ENCODE measurements at places on chromosomes 6 and 20. TPM values are rescaled to one million over a fixed set of nuclear protein-coding genes. Genes with fewer than 3 reads are reported as not detected.

Gene DTNBP1
- total RNA-seq, result 5.2 TPM

Gene SH3BGRL2
- 26.4 TPM for total RNA-seq

DNA sequence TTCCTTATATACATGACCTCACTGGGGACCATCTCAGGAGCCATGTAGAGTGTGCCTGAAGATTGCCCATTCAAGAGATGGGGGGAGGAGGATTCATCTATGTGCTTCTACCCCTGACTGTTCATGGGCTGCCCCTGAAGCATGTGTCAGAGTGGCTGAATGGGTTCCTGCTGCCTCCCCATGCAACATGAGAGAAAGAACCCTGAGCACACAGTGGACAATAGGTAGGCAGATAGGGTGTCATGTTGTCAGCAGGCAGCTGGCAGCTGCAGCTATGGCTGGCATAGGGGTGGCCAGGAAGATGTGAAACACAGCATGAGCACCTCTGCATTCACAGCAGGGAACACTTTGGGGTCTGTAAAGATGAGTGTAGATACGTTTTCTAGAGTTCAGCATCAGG, 208.4 kb upstream of the CNR1 start:
- DNase-seq, result no peak

DNA sequence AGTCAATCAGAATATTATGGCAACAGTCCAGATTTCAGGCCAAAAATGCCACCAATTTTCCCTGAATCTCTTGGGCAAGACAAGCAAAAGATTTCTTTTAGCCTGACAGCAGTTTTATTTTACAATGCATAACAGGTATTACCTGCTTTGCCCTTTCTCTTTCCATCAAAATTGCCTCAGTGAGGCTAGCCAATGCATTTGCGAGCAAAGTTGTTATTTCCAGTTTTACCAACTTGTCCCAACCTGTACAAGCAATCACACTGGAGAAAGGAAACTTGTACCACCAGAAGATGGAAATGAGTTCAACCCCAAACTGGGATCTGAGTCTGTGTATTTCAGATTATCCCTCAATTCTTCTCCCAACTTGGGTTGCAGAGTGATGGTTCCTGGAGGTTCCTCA, 279.9 kb upstream of the CDYL start:
- DNase-seq, result no peak

DNA sequence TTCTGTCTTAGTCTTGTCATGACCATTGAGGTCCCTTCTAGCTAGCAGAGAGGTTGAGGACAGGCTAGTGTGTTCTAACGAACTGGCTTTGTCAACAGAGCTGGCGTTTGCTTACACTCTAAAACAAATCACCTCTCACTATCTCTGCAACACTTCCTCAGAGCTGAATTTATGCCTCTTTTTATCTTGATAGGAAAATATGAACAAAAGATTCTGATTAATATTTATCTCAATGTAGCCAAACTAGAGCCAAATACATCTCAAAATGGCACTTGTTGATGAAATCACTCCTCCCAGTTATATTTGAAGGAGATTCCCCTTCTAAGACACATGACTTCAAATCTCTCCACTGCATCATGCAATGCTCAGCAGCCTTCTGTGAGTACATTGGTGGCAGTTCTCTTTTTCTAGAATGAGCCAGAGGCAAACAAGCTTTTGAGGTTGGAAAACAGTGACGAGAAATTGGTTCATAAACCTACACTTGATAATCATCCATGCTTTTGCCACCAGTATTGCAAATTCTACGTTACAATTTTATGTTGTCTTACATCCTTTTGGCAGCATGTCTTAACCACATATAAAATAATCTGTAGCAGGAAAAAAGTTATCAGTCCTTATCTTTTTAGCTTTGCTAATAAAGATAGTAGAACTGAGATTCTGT, 615.7 kb upstream of the CITED2 start:
- DNase-seq, result no peak

DNA sequence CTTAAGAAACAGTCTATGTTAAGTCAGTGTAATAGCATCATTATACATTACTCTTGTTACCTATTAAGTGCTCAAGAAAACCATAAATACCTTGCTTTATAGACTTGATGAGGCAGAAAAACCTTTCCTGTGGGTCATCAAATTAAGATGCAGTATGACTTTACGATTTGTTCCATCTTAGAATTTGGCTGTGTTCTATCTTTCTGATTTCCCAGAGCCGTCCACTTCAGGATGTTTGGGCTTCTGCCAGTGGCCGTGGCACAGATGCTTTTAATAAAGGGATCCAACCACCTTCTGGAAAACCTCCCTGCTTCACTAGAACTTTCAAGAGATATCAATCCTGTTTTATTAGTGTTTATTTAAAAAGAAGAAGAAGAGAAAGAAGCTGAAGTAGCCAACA, 71.2 kb downstream of the PDE7B start:
- no peak for DNase-seq

DNA sequence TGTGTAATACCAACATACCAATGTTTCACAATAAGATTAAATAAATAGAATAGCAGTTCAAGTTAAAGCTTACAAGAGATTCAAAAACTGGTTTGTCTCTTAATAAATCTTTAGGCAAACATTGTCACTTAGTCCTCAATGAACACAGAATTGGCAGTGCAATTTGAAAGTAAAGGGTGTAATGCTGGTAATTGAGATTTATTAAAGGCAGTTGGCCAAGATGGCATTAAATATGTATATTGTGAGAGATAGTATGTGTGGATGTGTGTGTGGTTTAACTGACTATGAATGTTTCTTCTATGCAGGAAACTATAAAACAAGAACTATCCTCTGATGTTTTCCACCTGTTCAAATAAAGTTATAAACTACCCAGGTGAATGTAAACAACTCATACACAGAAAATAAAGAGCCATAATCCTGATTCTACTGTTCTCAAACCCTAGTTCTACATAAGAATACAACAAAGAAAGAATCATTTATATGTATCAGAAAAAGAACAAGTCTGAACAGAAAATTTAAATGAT, 267.9 kb upstream of the PTCHD4 start:
- DNase-seq, result no peak

- DNase-seq, result no peak
These were observed 77.2 kb downstream of the PTPN1 start for GRCh38 chr20:50587291-50587961.

GRCh38 chr20:61372137-61373054, 120.3 kb downstream of the CDH4 start:
- DNase-seq, result no peak

Gene IL22RA2
- not detected for total RNA-seq

Gene RBL1
- 11.9 TPM for total RNA-seq

DNA sequence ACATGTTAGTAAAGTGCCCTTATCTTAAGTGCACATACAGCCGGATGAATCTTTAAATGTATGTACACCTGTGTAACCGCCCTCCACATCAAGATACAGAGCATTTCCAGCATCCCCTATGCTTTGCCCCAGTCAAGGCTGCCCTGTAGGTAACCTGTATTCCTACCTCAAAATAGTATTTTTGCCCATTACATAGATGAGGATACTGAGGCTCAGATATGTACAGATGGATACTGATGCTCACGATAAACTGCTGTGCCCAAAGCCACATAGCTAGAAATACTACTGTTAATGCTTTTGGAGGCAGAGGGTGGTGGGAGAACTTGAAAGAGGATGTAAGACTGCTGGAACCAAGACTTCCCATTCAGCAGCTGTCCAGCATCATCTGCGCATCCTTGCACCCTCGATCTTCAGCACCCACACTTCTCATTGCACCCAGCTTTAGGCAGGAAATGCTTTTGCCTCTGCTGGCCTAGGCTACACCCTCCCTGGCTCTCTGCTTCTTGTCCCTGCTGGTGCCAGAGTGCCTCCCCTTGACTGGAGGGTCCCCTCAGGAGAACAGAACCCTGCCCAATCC, 27.0 kb upstream of the ZFAND3 start:
- DNase-seq, result no peak

Gene PI16
- 3.1 TPM for total RNA-seq

DNA sequence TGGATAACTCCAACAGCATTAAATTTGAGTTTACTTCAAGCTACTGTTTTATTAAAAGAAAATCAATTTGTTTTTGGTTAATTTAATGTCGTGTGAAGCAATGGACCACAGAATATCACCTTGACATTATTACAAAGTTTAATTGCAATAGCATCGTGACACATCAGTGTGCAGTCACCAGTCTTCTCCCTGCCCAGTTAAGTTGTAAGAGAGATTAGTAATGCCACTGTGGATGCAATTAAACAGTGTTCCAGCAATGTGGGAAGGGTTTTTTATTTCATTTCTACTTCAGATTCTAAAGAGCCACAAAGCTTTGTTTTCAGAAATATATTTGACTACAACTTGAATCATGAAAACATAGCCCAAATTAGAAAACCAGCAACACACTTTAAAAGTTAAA, 128.7 kb downstream of the SYNE1 start:
- no peak for DNase-seq

Gene FAM83C
- total RNA-seq, result not detected

DNA sequence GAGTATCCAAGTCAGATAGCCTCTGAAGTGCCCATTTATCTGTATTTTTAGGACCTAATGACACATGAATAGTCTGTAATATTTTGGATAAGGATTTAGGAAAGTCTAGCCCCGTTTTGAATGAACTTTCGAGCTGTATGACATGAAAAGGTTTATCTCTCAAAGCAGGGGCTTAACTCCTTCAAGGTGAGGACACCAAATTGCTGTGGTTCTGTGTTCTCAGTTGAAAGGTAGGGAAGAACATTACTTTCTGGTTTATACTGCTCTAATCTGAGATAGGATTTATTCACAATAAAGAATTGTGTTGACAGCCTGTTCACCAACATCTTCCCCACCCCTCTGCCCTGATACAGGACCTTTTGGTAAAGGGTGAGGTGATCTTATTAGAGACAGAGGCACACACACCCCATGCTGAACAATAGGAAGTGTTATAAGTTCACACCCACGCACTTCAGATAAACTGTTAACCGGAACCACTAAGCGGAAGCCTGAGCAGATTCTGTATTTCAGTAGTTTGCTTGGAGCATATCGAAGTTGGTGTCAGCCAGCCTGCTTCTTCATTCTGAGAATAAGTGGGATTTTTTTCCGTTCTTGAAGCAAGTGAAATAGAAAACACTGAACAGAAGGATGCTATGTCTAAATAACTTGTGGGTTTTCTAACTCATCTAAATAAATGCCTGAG, 223.3 kb downstream of the TMEM242 start:
- peak; percentile 19 for DNase-seq

- DNase-seq, result no peak
These were observed 227.0 kb downstream of the PHF3 start for GRCh38 chr6:63862486-63863198.

DNA sequence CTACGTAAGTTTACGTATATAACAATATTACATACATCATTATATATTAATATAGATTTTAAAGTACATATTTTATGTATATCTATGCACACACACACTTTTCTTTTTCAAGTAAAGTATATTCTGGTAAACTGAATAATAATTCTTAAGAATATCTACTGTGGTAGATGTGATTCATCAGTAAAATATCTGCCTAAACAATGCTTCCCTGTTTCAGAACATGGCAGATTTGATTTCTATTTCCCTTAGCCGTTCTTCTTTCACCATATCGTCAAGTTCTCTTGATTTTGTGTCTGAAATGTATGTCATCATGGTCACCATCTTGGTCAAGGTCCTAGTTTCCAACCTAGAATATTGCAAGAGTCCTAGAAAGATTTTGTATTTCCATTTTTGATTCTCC, 195.6 kb downstream of the HDGFL1 start:
- DNase-seq, result no peak

DNA sequence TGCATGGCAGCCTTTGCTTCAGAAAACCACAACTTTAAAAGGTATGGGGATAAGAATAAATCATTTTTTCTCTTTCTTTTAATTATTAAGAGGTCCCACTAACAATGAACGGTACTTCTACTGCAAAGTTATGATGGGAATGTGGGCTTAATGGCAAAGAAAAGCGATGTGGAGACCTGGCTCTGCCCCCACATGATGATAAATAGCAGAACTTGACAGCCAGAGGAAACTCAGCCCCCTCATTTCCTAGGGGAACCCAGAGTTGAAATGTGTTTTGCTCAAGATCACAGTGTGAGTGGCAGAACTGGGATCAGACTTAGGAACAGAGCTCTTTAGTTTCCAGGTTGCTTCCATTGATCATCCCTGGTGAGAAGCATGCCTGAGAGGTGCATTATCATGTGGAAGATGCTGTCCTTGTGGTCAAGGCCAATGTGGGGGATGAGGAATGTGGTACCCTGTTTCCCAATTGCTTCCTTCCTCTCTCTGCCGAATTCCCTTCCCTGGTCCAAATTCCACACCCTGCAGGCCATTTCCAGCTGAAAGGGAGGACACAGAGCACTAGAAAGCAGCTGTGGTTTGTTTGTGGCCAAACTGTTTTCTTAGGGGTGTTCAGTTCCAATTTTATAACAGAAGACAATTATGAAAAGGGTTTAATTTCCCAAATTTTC, 66.0 kb downstream of the BACH2 start:
- no peak for DNase-seq

- DNase-seq, result no peak
These were observed 238.5 kb downstream of the TBX18 start for GRCh38 chr6:84525907-84526306.

GRCh38 chr6:137819740-137820139, 47.3 kb upstream of the TNFAIP3 start:
- DNase-seq, result no peak

DNA sequence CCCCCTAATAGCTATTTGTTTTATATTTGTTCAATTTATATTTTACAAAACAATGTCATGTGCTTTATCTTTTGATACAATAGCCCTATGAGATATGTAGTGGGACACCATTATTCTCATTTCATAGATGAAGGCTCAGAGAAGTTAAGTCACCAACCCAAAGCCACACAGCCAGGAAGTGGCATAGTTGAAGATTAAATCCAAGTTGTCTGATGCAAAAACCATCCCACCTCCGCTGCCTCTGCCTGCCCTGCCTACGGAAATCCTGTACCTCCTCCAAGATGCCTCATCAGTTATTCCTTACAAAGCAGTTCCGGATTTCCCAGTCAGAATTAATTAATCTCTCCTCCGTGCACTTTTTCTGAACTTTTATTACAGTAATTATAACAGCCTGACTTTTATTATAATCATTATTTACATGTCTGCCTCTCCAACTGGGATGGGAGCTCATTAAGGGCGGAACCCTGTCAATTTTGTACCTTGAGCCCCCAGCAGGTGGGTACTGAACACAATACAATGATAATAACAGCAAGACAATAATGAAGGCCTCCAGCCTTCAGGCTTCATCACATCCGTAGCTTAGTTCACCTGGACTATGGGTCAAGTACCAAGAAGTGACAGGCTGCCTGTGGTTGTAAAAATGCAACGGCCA, 54.7 kb downstream of the LRFN2 start:
- no peak for DNase-seq

GRCh38 chr20:23120936-23121750, 35.0 kb upstream of the CD93 start:
- no peak for DNase-seq

DNA sequence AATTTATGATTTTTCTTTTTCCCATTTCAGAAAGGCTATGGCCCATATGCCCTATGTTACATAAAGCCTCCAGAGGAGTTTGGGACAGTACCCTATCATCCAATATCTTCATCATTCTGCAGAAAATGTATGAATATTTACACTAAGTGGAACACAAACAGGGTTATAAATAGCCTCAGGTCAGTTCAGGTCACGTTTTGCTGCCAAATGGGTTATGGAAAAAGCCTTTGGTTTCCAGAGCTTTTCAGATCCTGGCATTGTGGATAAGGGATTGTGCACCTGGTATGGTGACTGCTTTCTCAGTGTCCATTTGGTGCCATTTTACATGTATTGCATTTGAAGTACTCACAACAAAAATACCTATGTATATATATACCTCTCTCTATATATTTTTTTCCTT, 29.4 kb downstream of the UTRN start:
- DNase-seq, result peak; percentile 47

Gene HLA-DRB5
- 19.8 TPM for total RNA-seq

Gene GMPR
- total RNA-seq, result 7.9 TPM

Gene MYCT1
- total RNA-seq, result 3.9 TPM

GRCh38 chr20:51100617-51101016, 77.7 kb upstream of the KCNG1 start:
- peak; percentile 20 for DNase-seq
